ENCODE measurements at places on chromosomes 7 and 10.
A peak's percentile ranks its signal among the peaks of the same experiment; 100 is the strongest.

GRCh38 chr10:70990681-70991080 lies 102.3 kb upstream of the PCBD1 start:
- no peak for DNase-seq

GRCh38 chr10:45023426-45023825 lies 22.7 kb downstream of the ZNF22 start:
- DNase-seq, result no peak

- no peak for DNase-seq
These were observed 50.0 kb upstream of the BET1 start for GRCh38 chr7:94054130-94054529.

DNA sequence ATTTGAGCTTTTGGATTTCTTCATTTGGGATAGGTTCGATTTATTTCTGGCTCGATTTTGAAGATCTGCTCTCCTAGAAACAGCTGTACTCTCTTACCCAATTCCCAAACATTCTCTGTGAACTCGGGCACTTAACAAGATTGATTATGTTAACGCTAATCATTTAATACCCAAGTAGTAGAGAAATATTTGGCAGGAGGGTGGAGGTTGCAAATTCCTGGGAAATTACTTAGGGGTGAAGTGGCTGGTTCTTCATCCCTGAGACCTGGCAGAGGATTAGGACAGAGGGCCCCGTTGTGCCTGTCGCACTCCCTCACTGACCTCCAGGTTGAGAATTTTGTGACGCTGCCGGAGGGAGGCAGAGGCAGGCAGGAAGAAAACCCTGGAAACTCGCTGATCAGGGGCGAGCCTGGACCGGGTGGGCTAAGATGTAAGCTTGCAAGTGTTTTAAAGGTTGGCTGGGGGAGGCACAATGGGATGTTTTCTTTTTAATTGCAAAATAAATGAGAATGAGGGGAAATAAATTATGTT lies 182.6 kb downstream of the TCF7L2 start:
- no peak for DNase-seq

- DNase-seq, result peak; percentile 26
These were observed 16.1 kb downstream of the BRAT1 start for GRCh38 chr7:2539031-2539911.

DNA sequence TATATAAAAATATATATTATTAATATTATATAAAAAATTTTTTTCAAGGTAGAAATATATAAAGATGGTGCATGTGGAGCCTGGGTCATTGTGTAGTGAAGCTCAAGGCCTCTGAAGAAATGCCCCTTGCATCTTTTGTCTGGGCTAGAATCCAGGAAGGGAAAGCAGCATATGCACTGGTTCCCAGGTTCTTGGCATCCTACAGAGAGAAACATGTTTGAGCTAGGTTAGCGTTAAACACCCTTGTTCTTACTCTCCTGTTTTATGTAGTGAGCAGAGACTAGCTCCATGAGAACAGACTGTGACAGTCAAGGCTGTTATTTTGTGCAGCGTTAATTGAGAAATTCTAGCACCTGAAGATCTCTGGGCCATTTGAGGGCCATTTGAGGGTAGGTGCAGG lies 116.1 kb downstream of the POM121L12 start:
- no peak for DNase-seq

DNA sequence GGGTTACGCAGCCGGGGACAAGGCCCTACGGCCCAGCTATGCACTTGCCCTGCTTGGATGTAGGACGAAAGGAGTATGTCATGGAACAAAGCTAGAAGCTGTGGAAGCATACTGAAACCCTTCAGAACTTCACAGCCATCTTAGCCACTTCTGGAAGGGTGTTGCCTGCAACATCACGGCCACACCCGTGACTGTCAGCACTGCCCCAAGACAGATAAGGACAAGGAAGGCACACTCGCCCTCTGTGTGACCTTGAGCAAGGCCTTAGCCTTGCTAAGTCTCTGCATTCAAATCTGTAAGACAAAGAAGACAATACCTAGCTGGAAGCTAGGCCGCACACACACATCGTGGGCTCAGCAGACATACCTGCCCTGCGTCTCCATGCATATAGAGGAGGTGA lies 352.5 kb upstream of the MGMT start:
- no peak for DNase-seq

GRCh38 chr7:157503229-157503628 lies 166.4 kb downstream of the DNAJB6 start:
- no peak for DNase-seq

DNA sequence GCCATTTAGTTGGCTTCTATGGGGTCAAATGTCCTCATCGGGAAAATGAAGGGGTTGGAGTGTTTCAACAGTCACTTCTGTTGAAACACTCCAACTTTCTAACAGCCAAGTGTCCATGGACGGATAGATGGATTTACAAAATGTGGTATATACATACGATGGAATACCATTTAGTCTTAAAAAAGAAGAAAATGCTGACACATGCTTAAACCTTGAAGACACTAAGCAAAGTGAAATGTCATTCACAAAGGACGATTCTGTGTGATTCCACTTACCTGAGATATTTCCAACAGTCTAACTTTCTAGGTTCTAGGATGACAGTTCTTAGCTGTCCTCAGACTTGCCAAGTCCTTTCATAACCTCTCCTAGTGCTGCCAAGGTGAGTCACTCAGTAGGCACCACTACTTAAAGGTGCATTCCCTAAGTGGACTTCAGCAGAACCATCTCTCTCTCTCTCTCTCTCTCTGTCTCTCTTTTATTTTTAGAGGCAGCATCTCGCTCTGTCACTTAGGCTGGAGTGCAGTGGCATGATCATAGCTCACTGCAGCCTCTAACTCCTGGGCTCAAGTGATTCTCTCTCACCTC lies 69.0 kb downstream of the DENND2A start:
- no peak for DNase-seq

DNA sequence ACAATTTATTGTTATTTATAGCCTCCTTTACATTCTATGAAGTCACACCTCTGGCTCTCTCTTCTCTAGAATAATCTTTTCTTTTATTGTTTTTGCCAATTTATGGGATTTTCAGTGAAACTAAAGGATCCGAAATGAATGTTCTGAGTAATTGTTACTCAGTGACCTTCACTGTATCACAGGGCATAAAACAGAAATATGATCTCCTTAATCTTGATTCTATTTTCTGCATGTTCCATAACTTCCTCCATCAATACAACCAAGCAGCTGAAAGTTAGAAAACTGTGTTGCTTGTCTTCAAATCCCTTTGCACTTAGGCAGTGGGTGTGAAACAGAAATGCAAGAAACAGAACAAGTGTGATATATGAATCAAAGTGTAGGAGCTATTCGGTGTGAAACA lies 57.4 kb upstream of the FERD3L start:
- DNase-seq, result no peak

GRCh38 chr7:145293754-145294153 lies 457.9 kb upstream of the TPK1 start:
- DNase-seq, result no peak

DNA sequence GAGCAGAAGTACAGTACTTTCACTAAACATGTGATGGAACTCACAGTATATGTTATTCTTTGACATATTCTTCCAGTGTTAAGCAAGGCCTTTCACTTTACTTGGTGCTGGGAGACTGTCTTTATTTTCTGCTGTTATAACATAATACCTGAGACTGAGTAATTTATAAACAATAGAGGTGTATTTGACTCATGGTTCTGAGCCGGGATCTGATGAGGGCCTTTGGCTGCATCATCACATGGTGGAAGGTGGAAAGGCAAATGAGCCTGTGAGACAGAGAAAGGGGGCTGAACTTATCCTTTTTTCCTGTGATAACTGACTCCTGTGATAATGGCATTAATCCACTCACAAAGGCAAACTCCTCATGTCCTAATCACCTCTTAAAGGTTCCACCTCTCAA lies 1.4 kb downstream of the SUPV3L1 start:
- DNase-seq, result no peak

GRCh38 chr7:26704786-26705185 lies 159.6 kb downstream of the SKAP2 start:
- DNase-seq, result peak; percentile 36

DNA sequence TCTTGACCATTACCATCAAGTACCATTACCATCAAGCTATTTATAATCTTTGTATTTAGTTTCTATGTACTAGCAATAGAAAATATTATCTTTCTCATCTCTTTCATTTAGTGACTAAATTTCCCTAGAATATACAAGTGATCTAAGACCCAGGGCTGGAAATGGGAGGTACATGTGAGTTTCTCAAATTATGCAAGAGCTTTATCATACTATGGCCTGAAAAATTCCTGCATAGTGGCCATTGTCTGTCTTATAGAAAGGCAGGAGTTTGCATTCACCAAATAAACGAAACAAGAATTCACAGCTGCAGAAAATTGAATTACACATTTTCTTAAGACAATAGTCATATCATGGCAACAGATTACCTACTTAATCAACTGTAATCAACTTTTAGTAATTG lies 50.7 kb upstream of the HDAC9 start:
- no peak for DNase-seq

DNA sequence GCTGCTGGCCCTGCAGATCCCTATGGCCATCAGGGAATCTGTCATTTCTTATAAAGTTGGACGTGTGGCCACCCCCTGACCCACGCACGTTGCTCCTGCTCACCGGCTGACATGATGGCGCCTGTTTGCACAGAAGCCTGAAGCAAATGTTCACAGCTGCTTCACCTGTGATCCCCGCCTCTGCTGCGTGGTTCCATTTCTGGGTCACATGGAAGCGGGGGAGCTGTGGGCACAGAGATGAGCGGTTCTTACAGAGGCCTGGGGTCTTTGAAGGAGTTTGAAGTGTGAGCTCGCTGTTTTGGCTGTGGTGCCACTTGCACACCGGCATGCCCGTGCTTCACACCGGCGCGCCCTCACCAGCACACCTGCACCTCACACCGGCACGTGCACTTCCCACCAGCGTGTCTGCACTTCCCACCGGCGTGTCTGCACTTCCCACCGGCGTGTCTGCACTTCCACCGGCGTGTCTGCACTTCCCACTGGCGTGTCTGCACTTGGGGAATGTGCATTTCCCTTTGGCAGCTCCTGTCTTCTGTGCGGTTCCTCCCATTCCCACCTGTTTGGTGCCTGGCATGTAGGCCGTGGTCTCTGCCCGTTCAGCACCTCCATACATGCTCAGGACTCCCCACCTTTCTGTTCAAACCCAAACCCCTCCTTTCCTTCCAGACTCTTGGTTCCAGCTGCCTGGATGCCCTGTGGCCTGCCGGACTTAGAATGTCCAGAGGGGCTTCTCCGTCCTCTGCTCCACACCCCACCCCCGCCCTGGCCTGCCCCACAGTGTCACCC lies 86.7 kb downstream of the INPP5A start:
- DNase-seq, result no peak

GRCh38 chr7:148783801-148784527 lies 85.3 kb downstream of the CUL1 start:
- DNase-seq, result no peak

DNA sequence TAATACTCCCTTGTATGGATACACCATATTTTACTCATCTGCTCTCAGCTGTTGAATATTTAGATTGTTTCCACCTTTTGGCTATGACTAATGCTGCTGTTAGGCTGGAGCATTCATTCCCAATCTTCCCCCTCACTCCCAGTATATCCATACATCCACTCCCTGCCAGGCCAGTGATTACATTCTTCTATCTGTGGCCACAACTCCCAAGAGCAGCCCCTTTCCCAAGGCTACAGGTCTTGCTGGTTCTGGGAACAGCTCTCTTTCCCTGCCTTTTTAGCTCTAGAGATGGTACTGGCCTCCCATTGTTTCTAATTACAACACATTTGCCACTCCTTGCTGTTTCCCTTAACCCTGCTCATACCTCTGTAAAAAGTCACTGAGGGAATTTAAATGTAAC lies 28.2 kb downstream of the SFR1 start:
- DNase-seq, result no peak

GRCh38 chr10:29838539-29838938 lies 203.8 kb upstream of the SVIL start:
- no peak for DNase-seq

DNA sequence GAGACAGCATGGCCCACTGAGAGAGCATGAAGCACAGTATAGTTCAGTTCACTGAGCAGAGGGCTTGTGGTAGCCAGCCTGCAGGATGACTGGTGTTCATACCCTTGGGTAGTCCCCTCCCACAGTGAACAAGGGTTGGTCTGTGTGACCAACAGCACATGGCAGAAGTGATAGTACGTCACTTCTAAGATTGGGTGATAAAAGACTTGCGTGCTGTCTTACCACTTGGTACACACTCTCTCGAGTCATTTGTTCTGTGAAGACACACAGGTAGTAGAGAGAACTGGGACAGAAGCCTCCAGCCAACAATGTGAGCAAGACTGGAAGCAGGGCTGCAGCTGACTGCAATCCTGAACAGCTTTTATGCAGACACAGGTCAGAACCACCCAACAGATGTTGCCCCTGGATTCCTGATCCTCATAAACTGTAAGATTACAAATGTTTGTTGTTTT lies 14.6 kb downstream of the EPC1 start:
- DNase-seq, result no peak

GRCh38 chr10:30189238-30189580 lies 129.8 kb upstream of the JCAD start:
- DNase-seq, result no peak

GRCh38 chr10:106302961-106303360 lies 861.5 kb downstream of the SORCS1 start:
- no peak for DNase-seq

DNA sequence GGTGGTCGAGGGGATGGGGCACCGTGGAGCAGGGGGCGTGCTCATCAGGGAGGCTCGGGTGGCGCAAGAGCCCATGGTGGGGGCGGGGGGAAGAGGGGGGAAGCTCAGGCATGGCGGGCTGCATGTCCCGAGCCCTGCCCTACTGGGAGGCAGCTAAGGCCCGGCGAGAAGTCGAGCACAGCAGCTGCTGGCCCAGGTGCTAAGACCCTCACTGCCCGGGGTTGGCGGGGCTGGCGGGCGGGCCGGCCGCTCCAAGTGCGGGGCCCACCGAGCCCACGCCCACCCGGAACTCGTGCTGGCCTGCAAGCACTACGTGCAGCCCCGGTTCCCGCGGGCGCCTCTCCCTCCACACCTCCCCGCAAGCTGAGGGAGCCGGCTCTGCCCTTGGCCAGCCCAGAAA lies 55.0 kb upstream of the FAM171A1 start:
- DNase-seq, result no peak

DNA sequence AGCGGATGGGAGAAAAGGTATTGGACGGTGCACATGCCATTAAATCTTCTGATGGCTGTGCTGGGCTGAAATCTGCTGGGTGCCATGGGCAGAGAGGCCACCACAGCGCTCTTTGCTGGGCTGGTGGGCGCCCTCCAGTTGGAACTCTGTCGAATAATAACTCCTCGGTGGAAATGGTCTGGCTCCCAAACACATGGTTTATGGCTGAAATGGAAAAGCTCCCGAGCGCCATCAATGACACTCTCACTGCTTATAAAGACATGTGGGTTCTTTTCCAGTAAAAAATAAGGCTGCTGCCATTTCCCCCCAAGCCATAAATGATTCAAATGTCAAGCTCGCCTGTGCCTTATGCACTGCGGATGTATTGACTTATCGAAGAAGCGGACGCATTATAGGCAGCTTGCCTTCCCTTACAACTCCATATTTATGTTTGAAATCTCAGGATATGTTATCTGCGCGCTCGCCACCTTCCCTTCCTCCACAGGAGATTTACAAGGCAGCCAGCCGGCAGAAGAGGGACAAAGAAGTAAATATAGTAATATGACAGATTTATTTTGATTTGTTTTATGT lies 239.0 kb upstream of the MKI67 start:
- peak; percentile 48 for DNase-seq

- DNase-seq, result peak; percentile 12
These were observed 4.1 kb upstream of the CALML5 start for GRCh38 chr10:5503477-5503835.
